Mesenteric fat pad (tissue), 1 donor: ENCODE measurements at places on chromosomes 1 and 21. TPM values are rescaled to one million over a fixed set of nuclear protein-coding genes. Genes with fewer than 3 reads are reported as not detected.
A peak's percentile ranks its signal among the peaks of the same experiment; 100 is the strongest.

JTB gene
- 102 TPM for total RNA-seq

TCEANC2 gene
- 4.2 TPM for total RNA-seq

CENPF gene
- 0.51 TPM for total RNA-seq

CR1L gene
- 0.71 TPM for total RNA-seq

SEC16B gene
- total RNA-seq, result 2.9 TPM

LEMD1 gene
- total RNA-seq, result not detected

SCAF4 gene
- 31.8 TPM for total RNA-seq

OR2AK2 gene
- not detected for total RNA-seq

ASCL5 gene
- not detected for total RNA-seq

MTF2 gene
- 15.8 TPM for total RNA-seq

SLC30A10 gene
- total RNA-seq, result 0.19 TPM

MAN1A2 gene
- 40.9 TPM for total RNA-seq

LYPD8 gene
- total RNA-seq, result not detected

SLC16A4 gene
- 7.2 TPM for total RNA-seq

ZNF648 gene
- not detected for total RNA-seq

GJB5 gene
- not detected for total RNA-seq

GSTM3 gene
- total RNA-seq, result 16.0 TPM

FAM167B gene
- 7.5 TPM for total RNA-seq

TADA1 gene
- 6.4 TPM for total RNA-seq

GRCh38 chr1:86508583-86508969 is 38.3 kb upstream of the CLCA4 start:
- no peak for DNase-seq

DNA sequence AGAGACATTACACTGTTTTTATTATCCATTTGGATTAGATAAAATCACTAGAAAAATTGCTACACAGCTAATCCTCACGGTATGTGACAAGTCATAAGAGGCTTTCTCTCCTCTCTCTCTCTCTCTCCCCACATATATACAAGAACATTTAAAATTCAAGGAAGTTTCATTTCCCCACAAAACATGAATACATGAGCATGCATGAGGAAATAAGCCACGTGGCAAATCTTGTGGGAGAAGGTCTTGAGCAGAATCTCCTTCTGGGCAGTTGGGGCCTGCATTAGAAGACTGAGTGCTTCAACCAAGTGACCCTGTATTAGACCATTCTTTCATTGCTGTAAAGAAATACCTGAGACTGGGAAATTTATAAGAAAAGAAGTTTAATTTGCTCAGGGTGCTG is 1313.1 kb downstream of the MRPL39 start:
- no peak for DNase-seq

- no peak for DNase-seq
Measured at GRCh38 chr1:200041337-200042118, 14.0 kb downstream of the NR5A2 start.

- no peak for DNase-seq
Measured at GRCh38 chr1:68111519-68112436, 61.4 kb upstream of the DIRAS3 start.

GRCh38 chr1:171954361-171954760 is 113.1 kb downstream of the DNM3 start:
- DNase-seq, result no peak

DNA sequence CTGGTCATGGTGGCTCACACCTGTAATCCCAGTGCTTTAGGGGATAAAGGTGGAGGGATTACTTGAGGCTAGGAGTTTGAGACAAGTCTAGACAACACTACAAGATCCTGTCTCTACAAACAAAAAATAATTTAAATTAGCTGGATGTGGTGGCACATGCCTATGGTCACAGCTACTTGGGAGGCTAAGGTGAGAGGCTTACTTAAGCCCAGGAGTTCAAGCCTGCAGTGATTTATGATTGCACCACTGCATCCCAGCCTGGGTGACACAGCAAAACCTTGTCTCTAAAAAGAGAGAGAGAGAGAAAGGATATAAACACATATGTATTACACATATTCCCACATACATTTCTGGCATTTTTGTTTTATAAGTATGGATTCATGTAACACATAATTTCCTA is 325.2 kb downstream of the DUSP10 start:
- DNase-seq, result no peak

- no peak for DNase-seq
Measured at GRCh38 chr21:32869459-32869858, 97.9 kb upstream of the PAXBP1 start.

DNA sequence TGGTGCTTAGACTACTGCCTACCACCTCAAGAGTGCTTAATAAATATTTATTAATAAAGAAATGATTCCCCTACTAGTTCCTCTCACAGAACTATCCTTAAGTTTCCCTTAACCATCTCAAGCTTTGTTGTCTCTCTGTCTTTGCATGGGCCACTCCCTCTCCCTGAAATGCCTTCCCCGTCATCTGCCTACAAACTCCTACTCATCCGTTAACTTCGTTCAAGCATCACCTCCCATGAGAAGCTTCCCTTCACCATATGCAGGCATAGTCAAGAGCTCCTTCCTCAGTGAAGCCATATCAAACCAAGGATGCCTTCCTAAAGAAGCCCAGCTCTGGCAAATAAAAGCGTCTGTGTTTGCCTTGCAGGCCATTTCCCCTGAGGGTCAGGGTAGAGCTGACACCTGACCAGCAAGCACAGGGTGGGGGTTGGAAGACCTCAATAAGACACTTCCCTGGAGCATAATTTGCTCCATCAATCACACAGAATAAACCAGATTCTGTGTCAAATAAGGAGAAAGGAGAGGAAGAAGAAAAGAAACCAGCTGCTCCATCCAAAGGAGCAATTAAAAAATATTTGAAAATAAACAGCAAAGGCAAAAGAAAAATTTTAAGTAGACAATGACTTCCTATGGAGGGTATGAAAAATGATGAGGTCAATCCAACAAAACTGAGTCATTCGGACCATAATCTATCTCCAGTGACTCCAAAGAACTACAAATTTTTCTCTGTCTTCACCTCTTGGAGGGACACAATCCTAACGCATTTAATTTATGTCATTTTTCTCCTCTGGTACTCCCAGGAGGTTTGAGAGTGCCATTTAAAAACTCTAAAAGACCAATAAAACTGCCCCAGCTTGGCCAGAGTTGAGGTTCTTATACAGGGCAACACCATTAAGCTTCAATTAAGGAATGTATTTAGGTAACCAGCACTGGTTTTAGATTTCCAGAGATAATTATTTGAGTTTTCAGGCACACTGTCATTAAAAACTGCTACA is 303.6 kb downstream of the KCNH1 start:
- DNase-seq, result no peak

DNA sequence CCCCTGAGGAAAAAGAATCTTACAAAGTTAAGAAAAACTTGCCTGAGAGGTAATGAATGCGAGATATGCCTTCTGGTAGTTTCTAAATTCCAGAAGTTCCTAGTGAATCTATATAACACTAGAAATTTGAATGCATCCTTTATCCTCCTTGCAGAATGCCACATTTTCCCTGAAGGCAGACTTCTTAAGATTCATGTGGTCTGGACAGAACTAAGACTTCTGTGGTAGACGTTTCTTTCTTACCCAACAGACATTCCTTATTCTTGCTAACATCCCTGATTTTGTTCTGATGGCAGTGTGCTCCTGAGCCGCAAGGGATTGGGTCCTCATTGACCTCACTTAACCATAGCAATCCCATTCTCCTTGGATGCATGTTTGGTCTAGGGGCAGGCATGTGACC is 121.3 kb upstream of the PAPPA2 start:
- no peak for DNase-seq

GRCh38 chr1:96863449-96863848 is 141.9 kb downstream of the PTBP2 start:
- no peak for DNase-seq

GRCh38 chr1:109492779-109493178 is 1.1 kb upstream of the CYB561D1 start:
- no peak for DNase-seq

DNA sequence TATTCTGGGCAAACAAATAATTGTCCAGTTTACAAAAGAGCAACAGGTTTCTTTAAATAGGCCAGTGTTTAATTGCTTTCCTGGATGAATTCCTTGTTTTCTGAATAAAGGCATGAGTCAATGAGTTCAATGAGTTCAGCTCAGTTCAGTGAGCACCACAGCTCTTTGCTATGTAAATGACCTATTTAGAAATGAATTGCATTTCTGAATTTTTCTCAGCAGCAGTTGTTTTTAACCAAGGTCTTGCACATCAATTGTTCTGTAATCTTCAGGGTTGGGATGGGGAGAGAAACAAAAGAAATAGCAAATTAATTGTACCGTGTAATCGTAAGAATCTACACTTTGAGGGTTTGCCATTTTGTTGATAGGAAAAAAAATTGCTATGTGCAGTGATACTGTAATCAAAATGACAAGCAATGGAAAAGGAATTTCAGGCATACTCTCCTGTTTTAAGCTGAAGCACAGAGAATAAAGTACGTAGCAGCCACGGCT is 45.7 kb downstream of the MIS18A start:
- no peak for DNase-seq

- no peak for DNase-seq
Measured at GRCh38 chr1:59393211-59394180, 96.6 kb downstream of the FGGY start.

GRCh38 chr21:36730291-36731281 is 31.7 kb downstream of the SIM2 start:
- DNase-seq, result peak; percentile 79

DNA sequence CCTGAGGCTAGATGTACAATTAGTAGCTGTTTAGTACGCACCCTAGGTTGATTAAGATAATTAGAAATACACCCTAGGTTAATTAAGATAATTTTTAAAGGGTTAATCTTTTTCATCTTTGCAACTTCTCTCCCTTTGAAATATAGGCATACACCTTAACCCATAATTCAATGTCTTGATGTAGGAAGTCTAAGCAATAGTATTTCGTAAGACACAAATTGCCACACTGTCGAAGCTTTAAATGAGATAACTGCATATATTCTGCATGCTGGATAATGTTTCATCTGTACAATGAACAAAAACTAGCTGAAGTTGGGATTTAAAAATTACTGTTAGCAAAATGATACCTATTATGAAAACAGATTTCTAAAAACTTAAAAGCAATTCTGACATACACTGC is 122.9 kb downstream of the EVI5 start:
- DNase-seq, result no peak

- DNase-seq, result no peak
Measured at GRCh38 chr21:27570306-27570868, 603.5 kb upstream of the ADAMTS5 start.

- no peak for DNase-seq
Measured at GRCh38 chr21:31450980-31451379, 106.9 kb upstream of the TIAM1 start.

DNA sequence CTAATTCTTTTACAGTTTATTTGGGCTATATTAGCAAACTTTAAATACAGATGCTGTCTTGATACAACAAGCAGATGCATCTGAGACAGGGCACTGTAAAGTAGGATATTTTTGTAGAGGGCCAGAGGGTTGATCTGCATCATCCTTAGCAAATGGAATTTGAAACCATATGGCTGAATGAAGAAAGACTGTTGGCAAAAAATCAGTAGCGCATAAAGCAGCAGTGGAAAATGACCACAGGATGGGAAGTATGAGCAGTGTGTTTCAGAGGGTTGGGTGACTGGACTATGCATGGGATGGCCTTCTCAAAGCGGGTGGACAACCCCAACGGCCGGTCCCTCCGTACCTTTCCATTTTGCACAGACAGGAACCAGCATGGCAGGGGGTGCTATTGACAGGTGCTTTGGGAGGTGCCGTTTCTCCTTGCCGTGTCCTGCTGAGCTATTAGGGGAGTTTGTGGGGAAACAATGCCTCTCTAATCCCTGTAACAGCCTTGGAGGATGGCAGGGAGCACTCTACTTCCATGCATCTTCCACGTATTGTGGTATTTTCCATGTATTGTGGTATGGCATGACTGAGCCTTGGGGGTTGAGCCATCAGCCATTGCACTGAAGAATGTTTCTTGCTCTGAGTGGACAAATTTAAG is 5.9 kb downstream of the LRRC8B start:
- no peak for DNase-seq

- no peak for DNase-seq
Measured at GRCh38 chr21:34728479-34728878, 59.7 kb downstream of the CLIC6 start.

GRCh38 chr1:74463333-74463988 is 49.0 kb downstream of the LRRC53 start:
- no peak for DNase-seq

DNA sequence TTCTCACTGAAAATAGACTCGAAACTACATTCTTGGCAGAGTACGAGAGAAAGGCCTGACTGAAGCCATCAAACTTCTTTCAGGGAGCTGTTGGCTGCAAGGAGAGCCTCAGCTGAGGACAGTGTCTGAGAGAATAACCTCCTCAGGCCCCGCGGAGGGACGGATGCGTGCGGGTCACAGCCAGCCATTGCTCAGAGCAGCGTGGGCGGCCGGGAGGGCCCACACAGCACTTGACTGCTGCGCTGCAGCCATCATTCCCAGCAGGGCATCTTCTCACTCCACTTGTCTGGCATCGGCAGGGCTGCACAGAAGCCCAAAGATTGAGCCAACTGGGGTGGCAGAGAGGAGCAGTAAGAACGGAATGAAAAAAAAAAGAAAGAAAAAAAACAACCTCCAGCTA is 113.5 kb downstream of the XCL2 start:
- DNase-seq, result no peak

DNA sequence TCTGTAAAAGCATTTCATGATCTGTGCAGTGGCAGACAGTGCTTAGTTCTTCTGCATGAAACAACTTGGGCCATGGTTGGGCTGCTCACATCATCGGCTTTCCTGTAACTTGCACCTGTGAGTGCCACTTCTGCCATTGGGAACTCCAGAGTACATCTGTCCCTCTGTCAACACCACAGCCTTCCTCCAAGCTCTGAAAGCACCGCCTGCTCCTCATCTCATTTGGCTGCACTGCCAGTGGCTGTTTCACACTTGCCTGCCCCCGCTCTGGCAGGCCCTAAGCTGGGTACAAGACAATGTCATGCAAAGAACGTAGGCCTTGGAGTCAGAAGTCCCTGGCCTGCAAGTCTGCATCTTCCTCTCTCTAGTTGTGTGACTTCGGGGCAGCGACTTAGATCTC is 46.4 kb downstream of the DDX20 start:
- DNase-seq, result no peak

- no peak for DNase-seq
Measured at GRCh38 chr1:63915121-63915520, 141.3 kb downstream of the ROR1 start.

DNA sequence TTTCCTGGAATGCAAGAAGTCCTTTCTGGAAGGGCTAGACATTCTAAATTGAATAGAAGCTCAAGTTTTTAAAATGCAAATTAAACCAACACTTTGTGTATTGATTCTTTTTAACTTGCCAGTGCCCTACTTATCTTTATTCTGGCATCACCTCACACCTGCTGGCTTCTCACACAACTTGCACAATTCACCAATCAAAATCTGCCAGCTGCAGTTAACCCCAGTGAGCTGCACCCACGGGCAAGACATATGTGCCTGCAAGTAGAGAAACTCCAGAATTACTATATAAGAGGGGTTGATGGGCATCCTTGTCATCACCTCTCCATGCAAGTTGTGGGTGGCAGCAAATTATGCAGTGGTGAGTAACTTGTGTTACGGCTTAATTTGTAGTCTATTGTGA is 11.7 kb upstream of the PLPPR4 start:
- no peak for DNase-seq

- peak; percentile 35 for DNase-seq
Measured at GRCh38 chr1:20210736-20211460, 24.6 kb upstream of the PLA2G2C start.

- DNase-seq, result no peak
Measured at GRCh38 chr21:32603131-32603530, 9.0 kb downstream of the CFAP298 start.

GRCh38 chr1:234840843-234841242 is 230.9 kb upstream of the IRF2BP2 start:
- DNase-seq, result no peak
